NCI-H1417 treated with DMSO at 0.1 percent for 48 hours (cell line): ENCODE measurements at places on chromosomes 6 and 20.

DNA sequence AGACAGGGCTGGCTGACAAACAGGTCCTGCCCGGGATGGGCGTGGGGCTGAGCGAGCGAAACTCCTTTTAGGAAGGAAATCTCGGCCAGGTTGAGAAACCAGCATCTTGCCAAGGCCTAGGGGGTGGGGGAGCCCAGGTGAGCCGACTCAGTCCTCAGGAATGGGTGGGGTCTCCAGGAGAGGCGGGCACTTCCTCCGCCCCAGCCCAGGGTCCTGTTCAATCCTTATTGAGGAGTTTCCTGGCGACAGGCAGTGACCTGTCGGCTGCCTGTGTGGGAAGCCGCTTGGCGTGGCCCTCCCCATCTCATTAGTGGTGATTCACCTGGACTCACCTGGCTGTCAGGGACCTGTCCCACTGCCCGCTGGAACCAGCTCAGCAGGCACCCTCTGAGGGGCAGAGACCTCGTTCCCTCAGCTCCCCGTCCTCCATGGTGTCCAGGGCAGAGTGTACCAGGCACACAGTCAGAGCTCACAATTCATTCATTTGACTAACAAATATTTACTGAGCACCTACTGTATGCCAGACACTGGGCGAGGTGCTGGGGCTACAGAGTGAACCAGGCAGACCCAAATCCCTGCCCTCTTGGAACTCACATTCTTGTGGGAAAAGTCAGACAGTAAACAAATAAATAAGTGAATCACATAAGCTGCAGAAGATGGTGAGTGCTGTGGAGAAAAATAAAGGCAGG is 51.1 kb downstream of the FGD2 start:
- no peak for DNase-seq

DNA sequence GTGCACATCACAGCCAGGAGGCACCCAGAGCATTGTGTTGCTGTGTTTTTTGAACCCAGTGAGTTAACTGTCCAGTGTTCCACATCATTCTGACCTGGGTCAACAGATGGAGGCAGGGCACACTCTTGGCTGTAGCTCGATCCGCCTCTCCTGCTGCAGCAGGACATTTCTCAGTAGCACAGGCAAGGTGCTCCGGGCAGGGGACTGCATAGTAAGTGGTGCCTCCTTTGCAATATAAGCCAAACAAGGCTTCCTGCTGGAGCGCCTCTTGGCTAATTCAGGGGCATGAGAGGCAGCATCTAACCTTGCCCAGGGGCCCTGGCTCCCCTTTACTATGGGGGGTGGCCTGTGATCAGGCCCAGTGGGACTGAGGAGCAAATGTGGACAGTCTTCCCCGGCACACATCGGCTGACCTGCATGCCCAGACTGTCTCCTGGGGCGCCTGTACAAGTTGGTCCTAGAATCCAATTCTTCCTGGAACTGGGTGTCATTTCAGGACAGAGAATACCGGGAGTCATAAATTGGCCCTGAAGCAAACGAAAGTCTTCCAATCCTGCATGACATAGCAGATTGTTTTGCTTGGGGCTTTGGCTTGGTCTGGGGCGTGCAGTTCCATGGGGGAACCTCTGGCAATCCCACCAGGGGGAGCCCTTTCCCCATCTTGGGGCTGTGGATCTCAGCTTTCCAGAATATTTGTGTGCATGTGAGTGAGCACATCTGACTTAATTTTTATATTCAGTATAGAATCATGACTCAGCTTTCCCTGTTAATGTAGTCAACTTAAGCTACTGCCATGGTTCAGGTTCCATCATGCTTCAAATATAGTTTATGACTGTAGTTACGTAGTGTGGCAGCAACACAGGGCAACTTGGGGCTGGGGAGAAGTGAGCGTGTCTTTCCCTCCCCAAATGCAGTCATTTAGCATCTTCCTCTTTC is 56.0 kb upstream of the DDR1 start:
- DNase-seq: no peak

DNA sequence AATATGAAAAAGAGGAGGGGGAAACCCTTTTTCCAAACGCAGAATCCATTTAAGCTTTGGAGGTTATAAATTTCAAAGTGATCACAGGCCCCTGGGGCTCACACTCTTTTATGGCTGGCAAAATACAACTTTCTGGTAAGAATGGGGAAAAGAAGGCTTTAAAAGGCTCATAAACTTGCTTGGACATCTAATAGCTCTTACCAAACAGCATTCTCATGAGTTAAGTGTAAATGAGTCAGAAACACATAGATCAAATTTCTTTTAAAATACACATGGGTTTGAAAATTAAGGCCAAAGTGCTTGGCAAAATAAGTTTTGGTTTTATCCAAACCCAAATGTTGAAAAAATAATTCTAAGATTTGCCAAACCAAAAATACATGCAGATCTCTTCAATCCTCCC is 154.6 kb downstream of the SOBP start:
- no peak for DNase-seq

DNA sequence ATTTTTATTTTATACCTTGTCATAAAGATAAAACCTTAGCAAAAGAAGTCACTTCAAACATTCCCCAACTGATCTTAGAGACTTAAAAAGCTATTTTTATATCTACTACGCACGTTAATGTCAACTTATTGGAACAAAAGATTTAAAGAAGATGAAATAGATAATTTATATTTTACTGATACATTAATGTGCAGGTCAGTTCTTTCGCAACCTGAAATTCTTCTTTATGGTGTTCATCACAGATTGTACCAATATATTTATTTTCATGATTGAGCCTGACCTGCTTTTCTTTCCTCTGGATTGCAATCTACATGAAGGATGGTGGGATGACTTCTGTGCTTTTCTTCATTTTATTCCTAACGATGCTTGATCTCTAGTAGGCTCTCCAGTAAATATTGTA is 596.3 kb downstream of the PHF3 start:
- no peak for DNase-seq

DNA sequence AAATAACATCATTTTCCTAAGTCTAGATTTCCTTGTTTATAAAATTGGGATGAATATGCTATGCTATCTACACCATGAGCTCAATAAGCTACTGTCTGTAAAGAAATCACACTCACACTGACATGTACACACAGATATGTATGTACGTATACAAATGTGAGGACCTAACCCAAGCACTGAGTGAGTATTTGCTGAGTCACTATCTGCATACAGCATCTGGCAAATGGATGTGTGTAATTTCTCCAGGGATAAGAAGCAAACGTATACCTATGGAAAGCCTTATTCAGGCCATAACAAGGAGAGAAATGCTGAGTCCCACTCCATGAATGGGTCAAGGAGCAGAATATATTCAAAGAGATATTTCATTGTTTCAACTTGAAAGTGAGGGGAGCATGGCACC is 153.9 kb downstream of the LPA start:
- DNase-seq: no peak

GRCh38 chr6:132961122-132961521 is 146.8 kb downstream of the RPS12 start:
- no peak for DNase-seq

GRCh38 chr6:118876198-118876597 is 17.8 kb upstream of the ASF1A start:
- DNase-seq: no peak

DNA sequence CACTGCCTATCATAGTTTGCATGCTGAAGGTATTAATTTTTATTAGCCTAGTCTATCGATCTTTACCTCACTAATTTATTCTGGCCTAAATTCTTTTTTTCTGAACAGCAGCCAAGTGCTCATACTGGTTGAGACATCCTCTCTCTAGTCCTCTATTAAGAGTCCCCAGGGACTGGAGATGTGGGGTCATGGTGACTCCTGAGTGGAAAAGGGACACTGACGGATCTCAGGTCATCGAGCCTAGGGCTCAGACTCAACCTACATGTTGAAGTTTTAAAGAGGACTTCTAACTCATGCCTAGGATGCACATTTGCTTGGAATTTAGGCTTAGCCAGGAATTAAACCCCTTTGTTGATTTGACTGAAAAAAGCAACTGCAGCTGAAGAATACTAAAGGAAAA is 378.1 kb downstream of the BTBD9 start:
- no peak for DNase-seq

- no peak for DNase-seq
Observed at GRCh38 chr6:32519118-32519909, 10.8 kb downstream of the HLA-DRB5 start.
